ENCODE measurements at places on chromosomes 7 and 10.
A peak's percentile ranks its signal among the peaks of the same experiment; 100 is the strongest.

GRCh38 chr7:123748171-123748733, 551 bp downstream of the WASL start:
- H3K36me3 ChIP-seq: no peaks in the 10 kb centered on the region
- DNase-seq: peak; percentile 20
- no peaks in the 10 kb centered on the region for H3K27me3 ChIP-seq

DNA sequence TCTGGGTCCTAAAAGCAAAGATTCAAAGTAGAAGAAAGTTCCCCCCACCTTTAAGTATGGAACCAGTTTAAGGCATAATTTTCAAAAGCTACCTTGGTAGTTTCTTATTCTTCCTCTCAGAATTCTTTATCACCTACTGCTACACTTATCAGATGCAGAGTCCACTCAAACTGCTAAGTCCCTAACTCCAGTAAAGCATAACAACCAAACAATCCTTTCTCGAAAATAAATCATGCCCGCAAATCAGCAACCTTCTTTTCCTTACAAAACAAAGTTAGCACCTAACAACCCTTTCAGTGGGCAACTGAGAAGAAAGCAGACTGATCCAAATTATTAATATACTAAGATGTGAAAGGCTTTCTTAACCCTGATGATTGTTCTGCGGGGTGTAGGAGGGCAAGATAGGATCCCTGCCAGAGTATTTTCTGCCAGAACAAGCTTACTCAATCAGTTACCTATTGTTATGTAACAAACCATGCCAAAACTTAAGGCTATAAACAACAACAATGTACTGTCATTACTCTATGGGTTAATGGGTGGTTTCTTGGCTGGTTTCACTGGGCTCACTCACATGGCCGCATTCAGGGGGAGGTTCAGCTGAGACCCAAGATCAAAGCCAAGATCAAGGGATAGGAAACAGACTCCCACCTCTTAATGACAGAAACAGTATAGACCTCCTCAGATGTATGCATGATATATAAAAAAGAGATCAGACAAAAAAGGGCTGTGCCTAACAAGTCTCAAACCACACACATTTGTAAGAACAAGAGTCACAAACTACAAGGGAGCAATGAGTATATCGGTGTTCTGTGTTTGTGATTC, 42.0 kb downstream of the CCDC6 start:
- DNase-seq: no peak
- no peaks in the 10 kb centered on the region for H3K27me3 ChIP-seq
- no peak overlapping the region for H3K27ac ChIP-seq
- H3K36me3 ChIP-seq: no peaks in the 10 kb centered on the region

GRCh38 chr7:71527213-71527612, 395.3 kb downstream of the GALNT17 start:
- no peak overlapping the region for H3K27ac ChIP-seq
- H3K4me1 ChIP-seq: no peaks in the 10 kb centered on the region
- DNase-seq: no peak
- no peaks in the 10 kb centered on the region for H3K36me3 ChIP-seq
- H3K4me3 ChIP-seq: no peak overlapping the region
- no peaks in the 10 kb centered on the region for H3K27me3 ChIP-seq

GRCh38 chr10:77177589-77177988, 460.0 kb downstream of the KCNMA1 start:
- H3K4me3 ChIP-seq: no peak overlapping the region
- no peak overlapping the region for H3K27ac ChIP-seq
- no peaks in the 10 kb centered on the region for H3K4me1 ChIP-seq
- H3K36me3 ChIP-seq: no peaks in the 10 kb centered on the region
- DNase-seq: no peak

- no peaks in the 10 kb centered on the region for H3K27me3 ChIP-seq
- H3K27ac ChIP-seq: no peak overlapping the region
- no peaks in the 10 kb centered on the region for H3K4me1 ChIP-seq
- no peak for DNase-seq
Measured at GRCh38 chr10:101974091-101974971, 81.6 kb downstream of the ARMH3 start.

DNA sequence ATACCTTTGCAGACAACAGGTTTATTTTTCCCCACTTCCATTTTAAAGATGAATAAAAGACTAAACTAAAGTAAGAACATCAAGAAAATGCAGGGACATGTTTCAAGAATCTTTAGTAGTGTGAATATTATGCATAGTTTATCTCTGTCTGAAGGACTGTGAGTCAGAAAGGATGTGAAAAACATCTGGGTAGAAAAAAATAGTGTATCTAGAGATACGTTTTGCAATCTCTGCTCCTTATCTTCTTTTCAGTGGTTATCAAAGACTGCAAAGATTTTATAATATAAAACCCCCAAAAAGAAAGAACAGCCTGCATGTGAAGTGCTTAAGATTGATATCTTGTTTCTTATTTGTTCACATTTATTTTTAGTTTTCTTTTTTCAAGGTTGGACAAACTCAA, 101.9 kb upstream of the ARHGAP21 start:
- no peaks in the 10 kb centered on the region for H3K36me3 ChIP-seq
- peak overlapping the region; percentile 19 for H3K4me3 ChIP-seq
- H3K4me1 ChIP-seq: no peaks in the 10 kb centered on the region
- DNase-seq: no peak

All from effector memory CD4-positive, alpha-beta T cell (primary cell).